Right ventricle myocardium inferior (tissue), 1 donor: ENCODE measurements at places on chromosomes 3 and 15. TPM values are rescaled to one million over a fixed set of nuclear protein-coding genes. Genes with fewer than 3 reads are reported as not detected.

GRCh38 chr3:126465928-126466544 lies 9.7 kb downstream of the ZXDC start:
- DNase-seq, result peak; percentile 84

GRCh38 chr15:27250223-27250622 lies 279.2 kb downstream of the GABRG3 start:
- no peak for DNase-seq

DNA sequence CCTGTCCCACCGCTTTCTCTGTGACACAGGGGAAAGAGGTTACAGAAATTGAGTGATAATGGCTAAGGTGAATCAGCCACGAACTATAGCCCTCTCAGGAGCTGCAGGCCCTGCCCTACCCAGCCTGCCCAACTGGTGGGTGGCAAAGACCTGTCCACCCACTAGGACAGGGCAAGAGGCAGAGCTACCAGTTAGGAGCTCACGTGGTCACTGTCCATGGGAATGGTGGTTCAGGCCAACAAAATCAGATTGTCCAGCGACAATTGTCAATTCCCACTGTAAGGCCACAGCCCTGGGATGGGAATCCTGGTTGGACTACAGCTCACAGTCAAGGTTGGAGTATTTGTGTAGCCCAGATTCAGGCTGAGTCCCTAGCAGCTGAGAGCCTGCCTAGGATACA lies 75.0 kb downstream of the PPCDC start:
- DNase-seq, result no peak

DNA sequence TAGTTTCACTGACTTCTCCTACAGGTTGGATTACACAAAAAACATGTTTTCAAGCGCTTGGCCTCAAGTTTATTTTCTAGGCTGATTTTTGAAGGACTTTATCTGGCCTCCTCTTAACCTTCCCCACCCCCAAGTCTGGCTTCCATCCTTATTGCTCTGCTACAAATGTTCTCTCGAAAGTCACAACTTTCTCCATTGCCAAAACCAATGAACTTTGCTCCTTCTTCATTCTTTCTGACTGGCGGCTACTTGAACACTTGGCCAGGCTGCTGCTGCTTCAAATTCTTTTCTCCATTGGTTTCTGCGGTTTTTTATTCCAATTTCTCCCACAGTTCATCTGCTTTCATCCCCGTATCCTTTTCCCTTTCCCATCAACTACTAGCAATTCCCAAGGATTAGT lies 106.6 kb downstream of the TOP2B start:
- no peak for DNase-seq

- no peak for DNase-seq
Observed at GRCh38 chr15:65998486-65998885, 129.2 kb downstream of the RAB11A start.

GRCh38 chr15:66848686-66849392 lies 146.8 kb downstream of the SMAD6 start:
- no peak for DNase-seq

DNA sequence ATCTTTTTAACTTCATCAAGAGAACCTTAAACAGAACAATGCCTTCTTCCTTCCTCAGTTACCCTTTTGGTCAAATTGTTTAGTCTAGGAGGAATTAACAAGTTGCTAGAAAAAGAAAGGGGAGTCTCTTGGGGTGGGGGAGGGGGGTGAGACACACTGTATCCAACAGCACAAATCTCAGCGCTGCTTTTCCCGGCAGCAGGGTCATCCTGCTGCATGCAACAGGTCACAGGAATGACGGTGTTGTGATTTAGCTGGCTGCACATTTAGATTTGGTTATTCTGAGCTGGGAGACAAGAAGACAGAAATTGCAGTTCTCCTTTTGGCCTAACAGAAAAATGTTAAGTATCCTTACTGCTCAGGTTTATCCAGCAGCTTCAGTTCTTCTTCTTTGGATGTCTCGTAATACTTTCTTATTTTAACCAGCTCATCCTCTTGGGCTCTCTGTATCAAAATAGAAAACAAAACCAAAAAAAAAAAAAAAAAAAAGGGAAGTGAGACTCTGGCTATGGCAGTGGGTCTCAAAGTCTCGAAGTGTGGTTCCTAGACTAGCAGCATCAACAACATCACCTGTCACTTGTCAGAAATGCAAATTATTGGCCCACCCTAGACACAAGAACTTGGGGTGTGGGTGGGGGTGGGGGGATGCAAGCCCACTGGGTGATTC lies 190.5 kb downstream of the GREM1 start:
- DNase-seq, result no peak

- no peak for DNase-seq
Observed at GRCh38 chr3:136703429-136703828, 48.7 kb downstream of the STAG1 start.

GRCh38 chr3:194458131-194458530 lies 28.7 kb downstream of the ATP13A3 start:
- DNase-seq, result no peak

DNA sequence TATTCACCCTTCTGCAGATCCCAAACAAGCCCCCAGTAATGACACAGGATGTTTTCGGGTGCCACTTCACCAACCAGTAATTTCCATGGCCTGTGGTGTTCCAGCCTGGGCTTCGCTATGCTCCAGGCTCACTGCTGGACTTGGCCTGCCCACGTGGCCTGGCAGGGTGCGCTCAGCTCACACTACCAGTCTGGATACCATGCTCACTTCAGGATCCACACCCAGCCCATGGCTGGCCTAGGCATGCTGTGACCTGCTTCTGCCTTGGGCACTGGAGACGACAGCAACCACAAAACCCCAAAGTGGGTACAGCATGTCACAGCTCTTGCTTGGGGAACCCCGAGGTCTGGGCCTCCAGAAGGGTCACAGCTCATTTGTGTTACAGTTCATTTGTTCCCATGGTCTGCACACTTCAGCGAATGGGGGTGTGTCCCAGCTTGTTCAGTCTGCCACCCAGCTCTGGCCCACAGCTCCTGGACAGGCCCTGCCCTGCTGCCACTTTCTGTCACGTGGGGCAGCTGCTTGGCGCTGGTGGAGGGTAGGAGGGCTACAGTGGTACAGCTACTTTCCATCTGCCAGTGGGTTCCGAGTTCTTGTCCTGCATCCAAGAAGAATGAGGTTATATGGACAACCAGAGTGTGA lies 650.8 kb downstream of the MCTP2 start:
- DNase-seq, result no peak

- no peak for DNase-seq
Observed at GRCh38 chr15:81184188-81184587, 12.5 kb upstream of the IL16 start.

- no peak for DNase-seq
Observed at GRCh38 chr3:57910990-57911389, 97.2 kb upstream of the FLNB start.

DNA sequence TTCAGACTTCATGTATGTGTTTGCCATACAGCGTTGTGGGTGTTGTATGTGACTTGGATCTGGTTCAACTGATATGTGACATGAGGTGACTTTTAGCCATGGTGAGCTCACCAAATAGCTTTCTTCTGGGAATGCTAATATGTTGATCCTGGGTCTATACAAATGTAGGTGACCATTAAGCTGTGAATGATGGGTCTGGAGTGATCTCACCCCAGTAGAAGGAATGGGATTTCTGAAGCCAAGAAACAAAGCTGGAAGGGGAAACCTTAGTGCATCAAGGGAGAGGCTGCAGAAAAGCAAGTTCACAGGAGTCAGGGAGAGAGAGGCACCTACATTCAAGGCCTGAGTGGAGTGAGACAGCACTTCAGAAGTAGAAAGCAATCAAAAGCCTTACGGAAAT lies 421.0 kb upstream of the THRB start:
- no peak for DNase-seq

- DNase-seq, result no peak
Observed at GRCh38 chr3:122767540-122768372, 25.9 kb downstream of the HSPBAP1 start.

GRCh38 chr3:128550471-128551126 lies 57.6 kb upstream of the GATA2 start:
- no peak for DNase-seq

GRCh38 chr3:61563313-61564271 lies 2.2 kb downstream of the PTPRG start:
- no peak for DNase-seq

DNA sequence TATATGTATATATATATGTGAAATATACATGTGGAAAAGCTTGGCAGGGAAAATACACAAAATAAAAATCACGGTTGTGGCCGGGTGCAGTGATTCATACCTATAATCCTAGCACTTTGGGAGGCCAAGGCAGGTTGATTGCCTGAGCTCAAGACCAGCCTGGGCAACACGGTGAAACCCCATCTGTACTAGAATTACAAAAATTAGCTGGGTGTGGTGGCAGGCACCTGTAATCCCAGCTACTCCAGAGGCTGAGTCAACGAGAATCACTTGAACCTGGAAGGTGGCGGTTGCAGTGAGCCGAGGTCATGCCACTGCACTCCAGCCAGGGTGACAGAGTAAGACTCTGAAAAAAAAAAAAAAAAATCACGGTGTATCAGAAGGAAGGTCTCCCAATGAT lies 20.8 kb upstream of the ARHGEF3 start:
- no peak for DNase-seq

- no peak for DNase-seq
Observed at GRCh38 chr15:67833710-67834511, 5.9 kb downstream of the RNU6-1 start.

DNA sequence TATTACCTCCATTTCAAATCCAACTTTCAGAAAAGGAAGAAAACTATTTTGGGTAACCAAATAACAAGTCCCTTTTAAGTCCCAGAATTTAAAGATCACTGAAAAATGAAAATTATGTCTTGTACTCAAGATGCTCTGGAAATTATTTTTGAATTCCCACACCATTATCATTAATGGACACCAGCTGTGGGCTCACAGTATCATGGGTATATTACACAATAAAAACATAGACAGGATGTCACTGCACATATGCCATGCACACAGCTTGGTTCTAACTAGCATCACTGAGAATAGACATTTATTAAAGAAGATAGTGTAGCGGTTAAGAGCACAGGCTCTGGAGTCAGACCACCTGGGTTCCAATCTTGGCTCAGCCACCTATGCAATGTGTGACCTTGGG lies 130.4 kb downstream of the FRMD5 start:
- DNase-seq, result no peak

DNA sequence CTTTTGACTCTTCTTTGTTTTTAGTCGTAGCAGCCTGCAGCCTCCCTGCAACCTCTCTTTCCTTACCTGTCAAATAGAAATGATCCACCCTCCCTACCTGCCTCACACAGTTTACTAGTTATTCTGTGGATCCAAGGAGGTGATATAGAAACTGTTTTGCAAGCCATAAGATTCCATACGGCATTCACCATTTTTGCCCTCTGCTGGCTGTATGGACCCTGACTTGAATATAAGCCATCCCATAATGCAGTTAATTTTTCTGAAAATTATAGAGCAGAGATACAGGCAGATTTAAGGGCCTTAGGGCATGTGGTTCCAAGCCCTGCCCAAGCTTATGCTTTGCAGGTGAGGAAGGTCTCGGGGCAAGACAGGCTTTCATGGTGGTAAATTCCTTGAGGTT lies 63.8 kb downstream of the CPN2 start:
- DNase-seq, result no peak

DNA sequence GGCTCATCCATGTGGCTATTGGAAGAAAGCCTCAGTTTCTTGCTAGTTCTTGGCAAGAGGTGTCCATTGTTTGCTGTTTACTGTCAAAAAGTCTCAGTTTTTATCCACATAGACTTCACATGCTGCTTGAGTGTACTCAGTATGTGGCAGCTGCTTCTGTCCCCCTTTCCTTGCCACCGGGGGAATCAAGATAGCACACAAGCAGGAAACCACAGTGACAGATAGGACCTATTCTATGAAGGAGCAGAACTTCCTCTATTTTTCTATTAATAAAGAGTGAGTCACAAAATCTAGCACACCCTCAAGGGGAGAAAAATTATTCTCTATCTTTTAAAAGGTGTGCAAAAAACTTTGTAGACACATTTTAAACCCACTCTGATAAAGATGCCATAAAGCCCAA lies 121.4 kb upstream of the GMNC start:
- no peak for DNase-seq

GRCh38 chr15:30030345-30030744 lies 52.4 kb upstream of the GOLGA8J start:
- no peak for DNase-seq

- DNase-seq, result no peak
Observed at GRCh38 chr3:139396707-139397106, 7.3 kb upstream of the COPB2 start.

DNA sequence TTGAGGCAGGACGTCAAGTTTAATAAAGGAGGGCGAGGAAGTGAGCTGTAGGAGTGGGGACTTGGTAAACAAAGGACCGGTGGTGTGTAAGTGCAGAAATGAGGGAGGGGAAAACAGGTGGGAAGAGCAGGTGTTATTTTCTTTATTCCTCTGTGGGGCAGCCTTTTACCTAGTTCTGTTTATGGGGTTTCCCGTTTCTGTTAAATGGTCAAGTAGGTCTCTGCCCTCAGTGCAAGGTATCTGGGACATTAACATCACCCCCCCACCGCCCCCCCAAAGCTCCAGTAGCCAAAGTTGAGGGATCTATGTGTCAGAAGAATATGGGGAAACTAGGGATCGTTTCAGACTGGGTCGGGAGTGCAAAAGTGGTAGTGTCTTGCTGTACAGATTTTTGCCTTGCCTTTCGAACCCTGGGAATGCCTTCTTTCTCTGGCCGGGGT lies 893 bp downstream of the MGA start:
- no peak for DNase-seq

Gene RBP2
- not detected for total RNA-seq

Gene FAM3D
- total RNA-seq, result not detected

Gene DCBLD2
- total RNA-seq, result 34.7 TPM

Gene CHAC1
- total RNA-seq, result 0.81 TPM

Gene ZNF80
- not detected for total RNA-seq

Gene CRTAP
- 93.4 TPM for total RNA-seq

Gene ZMYND10
- total RNA-seq, result not detected

Gene PPM1L
- total RNA-seq, result 63.9 TPM

Gene RETNLB
- not detected for total RNA-seq

Gene PPP2R3A
- 107 TPM for total RNA-seq

Gene PIAS1
- 26.1 TPM for total RNA-seq

Gene SPINK8
- total RNA-seq, result not detected
